ENCODE measurements at places on chromosomes 11 and 22.

DNA sequence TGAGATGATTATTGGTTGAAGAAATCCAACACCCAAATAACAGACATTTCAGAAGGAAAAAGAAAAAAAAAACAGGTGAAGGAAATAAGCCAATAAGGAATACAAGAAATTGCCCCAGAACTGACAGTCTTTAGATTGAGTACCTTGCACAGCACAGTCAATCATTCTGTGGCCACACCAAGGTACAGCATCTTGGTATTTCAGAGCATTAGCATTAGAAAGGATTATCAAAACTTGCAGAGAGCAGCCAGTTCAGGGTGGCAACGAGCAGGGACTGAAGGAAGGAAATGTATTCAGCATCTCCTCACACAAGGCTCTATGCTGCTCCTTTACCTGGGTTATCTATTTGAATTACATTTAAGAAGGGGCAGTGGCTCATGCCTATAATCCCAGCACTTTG, 2.1 kb downstream of the ADA2 start:
- no peak for DNase-seq

DNA sequence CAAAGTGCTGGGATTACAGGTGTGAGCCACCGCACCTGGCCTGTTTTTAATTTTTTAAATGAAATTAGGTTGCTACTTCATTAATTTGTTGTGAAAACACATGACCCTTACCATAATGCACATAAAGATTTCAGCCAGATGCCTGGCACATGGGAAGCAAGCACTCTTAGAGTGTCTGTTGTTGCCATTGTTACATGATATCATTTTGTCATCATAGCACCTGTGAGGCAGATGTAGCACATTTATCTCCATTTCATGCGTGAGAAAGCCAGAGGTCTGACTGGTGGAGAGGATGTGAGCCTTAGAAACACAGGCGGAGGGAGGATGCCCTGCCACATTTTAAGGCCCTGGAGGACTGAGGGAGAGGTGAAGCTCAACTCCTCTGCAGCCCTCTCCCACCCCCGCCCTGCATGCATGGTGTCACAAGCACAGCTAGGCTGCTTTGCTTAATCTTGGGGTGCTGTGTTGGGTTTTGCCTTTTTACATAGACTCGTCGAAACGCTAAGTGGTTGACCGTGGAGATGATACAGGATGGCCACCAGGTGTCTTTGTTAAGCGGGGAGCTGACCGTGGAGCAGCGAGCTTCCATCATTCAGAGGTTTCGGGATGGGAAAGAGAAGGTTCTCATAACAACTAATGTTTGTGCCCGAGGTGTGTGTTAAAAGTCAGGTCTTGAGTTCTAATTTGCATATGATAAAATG, 14.0 kb downstream of the DDX25 start:
- no peak for DNase-seq

DNA sequence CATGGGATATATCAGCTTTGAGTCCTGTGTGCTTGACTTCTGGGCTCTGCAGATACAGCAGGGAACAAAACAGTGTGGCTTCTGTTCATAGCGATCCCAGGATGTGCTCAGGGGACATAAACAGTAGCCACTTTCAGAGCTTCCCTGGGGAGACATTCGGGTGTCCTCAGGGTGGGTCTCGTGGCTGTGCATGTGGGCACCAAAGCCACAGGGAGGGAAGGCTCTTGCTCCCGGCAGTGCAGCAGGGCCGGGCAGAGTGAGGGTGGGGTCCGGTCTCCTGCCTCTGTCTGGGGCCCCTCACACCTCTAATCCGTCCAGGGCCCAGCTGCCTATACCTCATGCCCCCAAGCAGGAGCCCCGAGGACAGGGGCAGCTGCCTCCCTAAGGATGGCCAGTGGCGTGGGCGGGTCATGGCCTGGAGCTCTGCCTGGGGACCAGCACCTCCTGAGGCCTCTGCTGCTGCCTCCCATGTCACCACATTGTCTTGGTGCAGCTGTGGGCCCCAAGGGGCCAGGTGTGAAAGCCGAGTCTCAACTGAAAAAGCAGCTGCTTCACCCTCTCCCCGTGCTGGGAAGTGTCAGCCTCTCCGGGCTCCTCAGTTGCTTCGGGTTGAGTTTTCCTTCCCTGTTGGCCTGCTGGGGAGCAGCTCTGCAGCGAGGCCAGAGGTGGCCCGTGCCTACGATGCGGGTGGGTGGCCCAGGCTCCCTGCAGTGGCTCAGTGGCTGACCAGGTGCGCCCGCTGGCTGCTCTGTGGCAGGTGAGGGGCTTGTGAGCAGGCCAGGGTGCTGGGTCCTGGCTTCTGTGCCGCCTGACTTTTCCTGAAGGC, 3.8 kb downstream of the TPCN2 start:
- DNase-seq, result no peak

DNA sequence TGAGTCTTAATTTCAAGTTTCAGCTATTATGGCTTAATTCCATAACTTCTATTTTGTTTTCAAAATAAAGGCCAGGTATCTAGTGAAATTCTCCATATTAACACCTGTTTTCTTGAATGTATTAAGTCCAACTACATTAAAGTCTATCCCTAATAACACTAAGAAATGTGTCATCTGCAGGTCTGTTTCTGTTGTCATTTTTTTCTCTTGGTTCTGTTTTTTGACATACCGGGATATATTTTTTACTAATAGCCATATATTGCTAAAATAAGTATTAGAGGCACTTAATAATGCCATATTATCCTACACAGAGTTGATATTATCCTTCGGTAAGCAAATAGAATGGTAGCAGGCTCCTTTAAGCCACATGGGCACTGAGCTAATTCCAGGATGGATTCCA, 176.0 kb upstream of the MPPED2 start:
- no peak for DNase-seq

GRCh38 chr22:47299211-47299862, 536.9 kb downstream of the TBC1D22A start:
- no peak for DNase-seq

DNA sequence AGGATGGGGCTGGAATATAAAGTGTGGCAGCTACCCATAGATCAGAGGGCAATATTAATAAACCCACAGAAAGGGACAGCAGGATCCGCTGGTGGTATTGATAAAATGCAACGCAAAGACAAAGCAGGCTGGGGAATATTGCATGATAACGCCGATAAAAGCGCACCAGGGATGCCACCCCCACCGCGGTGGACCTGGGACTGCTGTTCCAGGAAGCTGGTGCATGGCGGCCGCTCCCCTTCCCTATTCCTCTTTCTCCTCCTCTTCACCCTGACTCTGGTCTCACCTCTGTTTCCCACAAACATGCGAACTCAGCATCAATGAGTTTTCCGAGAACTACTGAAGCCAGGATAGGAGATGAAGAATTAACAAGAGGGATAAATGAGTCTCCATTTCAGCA, 20.2 kb downstream of the SPATA19 start:
- DNase-seq, result no peak

GRCh38 chr11:43542750-43543712, 137.5 kb upstream of the HSD17B12 start:
- no peak for DNase-seq

DNA sequence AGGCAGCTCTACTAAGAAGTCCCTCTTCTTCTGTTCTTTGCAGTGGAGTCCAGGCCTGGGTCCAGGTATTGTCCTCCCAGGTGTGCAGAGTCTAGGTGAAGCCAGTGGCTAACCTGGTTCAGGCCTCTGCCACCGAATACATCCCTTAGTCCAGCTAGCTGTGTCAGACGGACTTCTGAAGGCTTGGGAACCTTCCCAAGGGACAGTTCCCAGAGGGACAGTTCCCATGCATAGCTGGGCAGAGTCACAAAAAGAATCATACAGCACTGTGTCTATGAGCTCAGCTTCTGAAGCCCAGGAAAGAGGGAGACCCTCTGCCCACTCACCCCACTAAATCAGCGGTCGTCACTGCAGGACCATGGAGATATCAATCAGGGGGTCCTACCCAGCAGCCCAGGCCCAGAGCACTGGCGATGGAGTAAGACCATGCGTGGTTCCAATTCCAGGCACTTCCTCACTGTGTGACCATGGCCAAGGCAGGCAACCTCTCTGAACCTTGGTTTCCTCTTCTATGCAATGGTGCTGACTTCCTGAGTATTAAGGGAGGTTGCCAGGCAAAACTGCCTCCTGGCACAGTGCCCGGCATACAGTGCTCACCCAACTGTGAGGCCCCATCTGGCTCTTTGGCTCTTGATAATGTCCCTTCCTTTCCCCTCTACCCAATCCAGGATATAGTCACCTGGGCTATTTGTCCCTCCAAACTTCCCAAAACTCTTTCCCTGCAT, 3.4 kb downstream of the MS4A10 start:
- no peak for DNase-seq

DNA sequence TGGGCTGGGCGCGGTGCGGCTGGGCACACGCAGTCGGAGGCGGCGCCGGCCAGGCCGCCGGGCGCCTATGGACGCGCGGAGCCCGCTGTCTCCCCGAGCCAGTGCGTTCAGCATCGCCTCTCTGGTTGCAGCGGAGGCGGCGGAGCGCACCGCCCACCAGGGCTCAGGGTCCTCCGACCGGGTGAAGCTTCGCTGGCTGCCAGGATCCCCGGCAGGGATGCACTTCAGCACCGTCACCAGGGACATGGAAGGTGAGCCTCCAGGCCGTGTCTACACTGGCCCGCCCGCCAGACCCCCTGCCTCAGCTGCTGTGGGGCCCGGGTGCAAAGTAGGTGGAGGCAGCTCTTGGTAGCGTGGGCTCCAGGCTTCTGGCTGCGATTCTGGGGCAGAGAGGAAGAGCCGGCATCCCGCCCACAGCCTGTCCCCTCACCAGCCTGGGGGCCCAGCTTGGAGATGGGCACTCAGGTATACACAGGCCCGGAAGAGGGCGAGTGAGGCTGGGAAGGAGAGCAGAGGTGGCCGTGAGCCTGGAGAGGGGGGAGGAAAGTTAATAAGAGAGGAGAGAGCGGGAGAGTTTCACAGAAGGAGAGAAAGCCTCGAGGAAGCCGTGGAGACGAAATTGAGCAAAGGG, 1.0 kb upstream of the TBX1 start:
- no peak for DNase-seq

DNA sequence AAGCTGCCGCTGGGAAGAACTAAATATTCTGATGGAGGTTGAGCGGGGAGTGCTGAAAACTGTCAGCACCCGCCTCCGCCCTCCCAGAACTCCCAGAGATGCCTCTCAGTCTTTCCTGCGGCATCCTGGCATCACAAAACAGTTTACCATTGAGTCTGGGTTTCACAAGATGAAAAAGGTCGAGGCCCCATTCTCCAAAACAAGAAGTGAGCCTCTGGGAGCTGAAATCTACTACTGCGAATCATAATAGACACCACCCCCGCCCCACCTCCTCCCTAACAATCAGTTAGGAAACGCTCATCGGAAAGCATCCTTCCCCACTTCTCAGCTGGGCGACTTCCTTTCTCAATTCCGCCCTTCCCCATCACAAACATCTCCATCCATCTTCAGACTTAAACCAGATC, 1.0 kb downstream of the SUN2 start:
- DNase-seq, result no peak

- no peak for DNase-seq
These were observed 55.4 kb downstream of the NAT10 start for GRCh38 chr11:34160791-34161190.

DNA sequence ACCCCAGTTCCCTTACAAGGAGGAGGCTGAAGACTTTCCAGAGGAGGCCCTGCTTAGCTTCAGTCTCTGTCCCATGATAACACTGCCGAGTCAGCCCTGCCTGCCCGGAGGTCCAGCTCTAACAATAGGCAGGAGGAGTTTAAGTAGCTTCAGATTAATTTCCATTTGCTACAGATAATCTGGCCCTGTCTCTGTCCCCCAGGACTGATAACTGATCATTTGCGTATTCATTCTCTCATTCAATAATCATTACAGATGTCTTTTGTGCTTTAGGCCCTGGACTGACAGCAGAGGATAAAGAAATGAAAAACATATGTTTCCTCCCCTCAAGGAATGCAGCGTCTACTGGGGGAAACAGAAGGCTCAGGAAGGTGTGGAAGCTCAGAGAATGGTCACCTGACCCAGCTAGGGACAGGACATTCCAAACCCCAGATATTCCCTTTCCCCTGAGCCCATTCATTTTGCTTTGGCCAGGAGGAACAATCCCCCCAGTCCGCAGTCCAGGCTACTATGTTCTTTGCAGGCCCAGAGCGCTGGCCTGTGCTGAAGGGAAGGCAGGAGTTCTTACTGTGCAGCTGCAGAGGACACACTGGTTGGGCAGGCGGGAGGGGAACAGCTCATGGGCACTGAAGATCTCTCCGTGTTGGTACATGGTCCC, 20.8 kb downstream of the CHRDL2 start:
- DNase-seq, result no peak

DNA sequence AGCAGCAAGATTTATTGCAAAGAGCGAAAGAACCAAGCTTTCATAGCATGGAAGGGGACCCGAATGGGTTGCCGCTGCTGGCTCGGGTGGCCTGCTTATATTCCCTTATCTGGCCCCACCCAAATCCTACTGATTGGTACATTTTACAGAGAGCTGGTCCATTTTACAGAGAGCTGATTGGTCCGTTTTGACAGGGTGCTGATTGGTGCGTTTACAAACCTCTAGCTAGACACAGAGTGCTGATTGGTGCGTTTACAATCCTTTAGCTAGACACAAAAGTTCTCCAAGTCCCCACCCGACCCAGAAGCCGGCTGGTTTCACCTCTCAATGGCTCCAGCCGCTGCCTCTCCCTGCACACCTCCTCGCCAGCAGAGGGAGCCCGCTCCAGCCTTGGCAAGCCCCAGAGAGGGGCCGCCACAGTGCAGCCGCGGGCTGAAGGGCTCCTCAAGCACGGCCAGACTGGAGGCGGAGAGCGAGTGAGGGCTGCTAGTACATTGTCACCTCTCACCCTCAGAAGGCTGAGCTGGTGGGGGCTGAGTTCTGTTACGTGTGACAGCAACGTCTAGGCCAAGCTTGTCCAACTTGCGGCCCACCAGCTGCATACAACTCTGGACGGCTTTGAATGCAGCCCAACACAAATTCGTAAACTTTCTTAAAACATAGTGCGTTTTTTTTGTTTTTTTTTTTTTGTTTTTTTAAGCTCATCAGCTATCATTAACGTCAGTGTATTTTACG, 8.7 kb downstream of the PTH start:
- no peak for DNase-seq

DNA sequence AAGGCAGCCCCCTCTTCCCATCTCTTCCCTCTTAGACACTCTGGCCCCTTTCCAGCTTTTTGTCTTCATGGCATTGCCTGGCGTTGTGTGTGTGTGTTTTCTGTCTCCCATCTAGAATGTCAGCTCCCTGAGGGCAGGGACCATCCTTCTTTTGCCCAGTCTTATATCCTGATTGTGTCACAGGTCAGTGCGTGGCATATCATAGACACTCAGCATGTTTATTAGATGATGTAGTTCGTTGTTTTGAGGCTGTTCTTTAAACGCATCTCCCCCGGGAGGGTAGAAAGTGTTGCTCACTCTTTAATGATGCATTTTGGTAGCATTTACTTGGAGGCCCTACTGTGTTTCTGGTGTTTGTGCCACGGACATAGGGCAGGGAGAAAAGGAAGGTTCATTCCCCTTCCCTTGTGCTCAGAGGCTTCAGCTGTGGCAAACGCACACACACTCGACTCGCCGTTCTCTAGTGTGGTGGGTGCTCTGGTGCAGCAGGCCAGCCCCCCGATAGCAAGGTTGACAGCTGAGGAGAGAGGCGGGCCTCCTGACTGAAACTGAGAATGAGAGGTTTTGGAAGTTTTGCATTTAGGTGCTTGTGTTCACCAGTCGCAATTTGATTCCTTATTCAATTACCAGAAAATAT, 60.2 kb downstream of the TNRC6B start:
- no peak for DNase-seq

- no peak for DNase-seq
These were observed 1.3 kb upstream of the FLRT1 start for GRCh38 chr11:64034411-64034811.

GRCh38 chr11:38460896-38461295, 1862.9 kb upstream of the RAG2 start:
- peak; percentile 46 for DNase-seq
